ENCODE measurements at places on chromosomes 5 and 9.

DNA sequence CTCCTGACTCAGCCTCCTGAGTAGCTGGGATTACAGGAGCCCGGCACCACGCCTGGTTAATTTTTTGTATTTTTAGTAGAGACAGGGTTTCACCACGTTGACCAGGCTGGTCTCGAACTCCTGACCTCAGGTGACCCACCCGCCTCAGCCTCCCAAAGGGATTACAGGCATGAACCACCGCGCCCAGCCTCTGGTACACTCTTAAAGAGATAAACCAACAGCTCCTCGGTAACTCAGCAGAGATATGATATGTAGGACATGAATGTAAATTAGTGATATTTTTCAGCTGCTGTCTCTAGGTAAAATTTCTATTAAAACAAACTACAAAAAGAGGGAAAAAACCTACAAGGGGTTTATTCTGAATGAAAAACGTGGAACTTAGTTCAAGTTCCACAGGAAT is 42.8 kb upstream of the HK3 start:
- no peak for DNase-seq

- no peak for DNase-seq
Measured at GRCh38 chr9:83977196-83977595, 2.8 kb downstream of the HNRNPK start.

- no peak for DNase-seq
Measured at GRCh38 chr5:96317945-96318344, 115.1 kb downstream of the PCSK1 start.

GRCh38 chr9:89619019-89619418 is 14.2 kb downstream of the GADD45G start:
- DNase-seq = no peak

- no peak for DNase-seq
Measured at GRCh38 chr5:55456216-55456895, 78.4 kb downstream of the PLPP1 start.

- DNase-seq = no peak
Measured at GRCh38 chr5:5828619-5829018, 406.1 kb downstream of the ICE1 start.

DNA sequence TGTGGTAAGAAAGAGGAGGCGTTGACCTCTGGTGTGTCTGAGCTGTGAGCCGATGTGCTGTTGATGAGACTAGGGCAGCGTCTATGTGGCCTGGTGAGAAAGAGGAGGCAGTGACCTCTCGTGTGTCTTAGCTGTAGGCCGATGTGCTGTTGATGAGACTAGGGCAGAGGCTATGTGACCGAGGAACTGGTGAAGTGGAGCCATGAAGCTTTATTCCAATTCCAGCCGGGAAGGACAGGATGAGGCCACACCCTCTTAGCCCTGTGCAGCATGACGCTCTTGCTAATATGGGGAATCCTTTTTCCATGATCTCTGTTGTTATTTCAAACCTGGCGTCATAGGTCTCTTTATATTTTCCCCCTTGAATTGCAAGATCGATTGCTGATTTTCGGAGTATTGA is 172.4 kb downstream of the GOLPH3 start:
- no peak for DNase-seq

GRCh38 chr9:95343725-95344287 is 26.3 kb upstream of the FANCC start:
- DNase-seq = no peak

- DNase-seq = no peak
Measured at GRCh38 chr5:122426301-122426700, 114.3 kb downstream of the SNCAIP start.

GRCh38 chr5:78830528-78831046 is 154.5 kb downstream of the ARSB start:
- DNase-seq = no peak

- DNase-seq = no peak
Measured at GRCh38 chr5:65262649-65263059, 219.1 kb downstream of the ADAMTS6 start.

DNA sequence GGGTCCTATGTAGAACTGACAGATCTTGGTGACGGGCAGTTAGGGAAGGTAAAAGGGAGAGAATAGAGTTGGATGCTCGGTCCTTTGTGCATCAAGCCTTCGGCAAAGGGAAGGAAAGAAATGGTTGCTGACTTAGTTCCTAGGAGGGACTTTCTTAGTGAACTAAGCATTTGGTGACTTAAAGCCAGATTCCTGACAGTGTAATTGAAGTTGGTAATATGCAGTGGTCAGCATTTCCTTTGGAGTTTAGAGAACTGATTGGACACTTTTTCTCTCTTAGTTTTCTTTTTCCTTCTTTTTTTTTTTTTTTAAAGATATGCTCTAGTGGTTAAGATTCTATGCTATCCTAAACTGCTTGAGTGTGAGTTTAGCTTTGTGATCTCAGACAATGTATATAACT is 2.3 kb downstream of the CLTA start:
- no peak for DNase-seq

- no peak for DNase-seq
Measured at GRCh38 chr5:57681942-57682341, 199.3 kb upstream of the ACTBL2 start.

GRCh38 chr5:78339617-78340436 is 20.6 kb upstream of the SCAMP1 start:
- DNase-seq = no peak

DNA sequence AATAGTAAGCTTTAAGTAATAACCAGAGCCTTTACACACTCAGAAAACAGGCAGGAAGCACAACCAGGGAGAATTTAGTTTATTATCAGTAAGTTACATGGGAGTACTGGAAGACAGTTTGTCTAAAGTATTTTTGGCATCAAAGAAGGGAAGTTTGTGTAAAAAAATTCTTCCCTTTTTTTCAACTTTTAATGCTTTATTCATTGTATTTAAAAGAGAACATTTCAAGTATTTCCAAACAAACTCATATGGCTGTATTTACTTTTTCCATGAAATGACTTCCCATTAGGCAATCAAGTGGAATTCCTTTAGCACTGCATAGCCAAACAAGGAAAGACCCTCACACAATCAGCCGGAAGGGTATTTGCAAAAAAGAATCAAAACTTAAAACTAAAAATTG is 26.7 kb downstream of the RNF145 start:
- no peak for DNase-seq

DNA sequence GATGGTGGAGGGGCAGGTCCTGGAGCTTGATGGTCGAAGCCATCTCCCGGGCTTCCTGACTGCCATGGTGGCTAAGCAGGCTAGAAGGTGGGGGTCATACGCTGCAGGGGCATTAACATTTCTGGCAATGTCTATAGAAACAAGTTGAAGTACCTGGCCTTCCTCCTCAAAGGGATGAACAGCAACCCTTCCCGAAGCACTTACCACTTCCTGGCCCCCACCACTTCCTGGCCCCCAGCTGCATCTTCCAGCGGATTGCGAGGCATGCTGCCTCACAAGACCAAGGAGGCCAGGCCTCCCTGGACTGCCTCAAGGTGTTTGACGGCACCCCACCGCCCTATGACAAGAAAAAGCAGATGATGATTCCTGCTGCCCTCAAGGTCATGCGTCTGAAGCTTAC is 97.0 kb upstream of the MOCS2 start:
- DNase-seq = no peak

DNA sequence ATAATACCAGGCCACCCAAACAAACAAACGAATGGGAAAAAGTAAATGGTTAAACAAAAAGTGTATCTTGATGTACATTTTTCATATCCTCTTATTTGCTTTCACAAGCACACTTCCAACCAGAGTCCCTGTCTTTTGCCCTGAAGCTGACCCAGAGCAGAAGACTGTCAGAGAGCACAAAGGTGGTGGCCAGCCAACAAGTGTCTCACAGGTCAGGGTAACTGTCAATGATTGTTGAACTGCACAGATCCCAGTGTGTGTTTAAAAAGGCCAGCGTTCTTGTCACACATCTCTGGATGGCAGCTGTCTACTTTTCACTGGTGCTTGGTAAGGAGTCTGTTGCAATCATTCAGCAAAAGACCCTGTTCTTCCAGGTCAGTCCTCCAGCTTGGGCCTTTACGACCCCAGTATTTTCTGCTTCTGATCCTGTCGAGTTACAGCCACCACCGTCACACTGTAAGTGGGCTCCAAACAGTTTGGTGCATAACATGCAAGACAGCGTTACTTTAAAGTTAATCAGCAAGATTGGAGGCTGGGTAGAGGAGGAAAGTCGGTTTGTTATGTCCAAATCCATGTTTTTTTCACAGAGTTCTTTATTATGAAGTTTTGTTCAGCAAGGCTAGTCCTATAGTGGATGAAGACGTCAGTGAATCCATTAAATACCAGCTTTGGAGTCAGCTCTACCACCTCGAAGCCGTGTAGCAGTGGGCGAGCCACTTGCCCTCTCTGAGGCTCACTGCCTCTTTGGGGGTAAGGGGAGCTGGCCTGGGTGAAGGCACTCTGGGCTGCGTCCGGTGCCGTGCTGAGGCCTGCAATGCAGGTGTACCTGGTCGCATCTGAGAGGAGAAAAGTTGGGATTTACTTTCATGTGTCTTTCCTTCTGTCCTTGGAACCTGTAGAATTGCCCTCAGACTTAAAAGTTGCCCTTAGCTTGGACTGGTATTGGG is 265.7 kb downstream of the AOPEP start:
- no peak for DNase-seq

- no peak for DNase-seq
Measured at GRCh38 chr5:56350597-56351170, 117.6 kb upstream of the ANKRD55 start.

DNA sequence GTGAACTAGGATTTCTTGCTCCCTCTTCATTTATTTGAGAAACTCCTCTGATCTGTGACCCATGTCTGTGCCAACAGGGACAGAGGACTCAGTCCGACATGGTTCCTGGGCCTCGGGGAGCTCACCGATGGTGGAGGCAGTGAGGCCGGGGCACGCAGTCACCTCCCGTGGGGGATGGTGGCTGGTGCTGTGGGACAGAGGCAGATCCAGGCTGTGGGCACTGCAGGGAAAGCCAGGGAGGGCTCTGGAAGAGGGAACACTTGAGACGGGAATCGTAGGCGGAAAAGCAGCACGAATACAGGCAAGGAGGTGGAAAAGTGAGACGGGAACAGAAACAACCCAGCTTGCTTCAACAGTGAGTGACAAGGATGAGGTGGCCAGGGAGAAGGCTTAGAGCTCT is 127.8 kb downstream of the GABBR2 start:
- DNase-seq = no peak

DNA sequence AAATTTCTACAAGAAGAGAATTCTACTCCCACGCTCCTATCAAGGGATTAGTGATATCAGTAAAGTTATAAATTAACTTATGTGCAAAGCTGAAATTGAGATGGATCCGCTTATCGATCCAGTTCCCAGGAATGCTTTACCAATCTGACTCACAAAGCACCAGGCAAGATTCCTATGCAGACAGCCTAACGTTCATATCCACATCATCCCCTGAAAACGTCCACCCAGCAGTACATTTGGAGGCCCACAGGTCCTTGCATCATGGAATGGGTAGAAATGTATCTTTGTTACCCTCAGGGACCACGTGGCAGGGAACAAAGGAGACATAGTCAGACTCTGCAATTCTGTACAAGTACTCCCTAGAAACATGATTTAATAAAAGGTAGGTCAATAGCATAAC is 147.4 kb downstream of the ESM1 start:
- DNase-seq = no peak

- DNase-seq = no peak
Measured at GRCh38 chr5:125424402-125425141, 678.1 kb upstream of the ZNF608 start.

GRCh38 chr9:98360176-98360708 is 104.8 kb upstream of the TBC1D2 start:
- DNase-seq = no peak

DNA sequence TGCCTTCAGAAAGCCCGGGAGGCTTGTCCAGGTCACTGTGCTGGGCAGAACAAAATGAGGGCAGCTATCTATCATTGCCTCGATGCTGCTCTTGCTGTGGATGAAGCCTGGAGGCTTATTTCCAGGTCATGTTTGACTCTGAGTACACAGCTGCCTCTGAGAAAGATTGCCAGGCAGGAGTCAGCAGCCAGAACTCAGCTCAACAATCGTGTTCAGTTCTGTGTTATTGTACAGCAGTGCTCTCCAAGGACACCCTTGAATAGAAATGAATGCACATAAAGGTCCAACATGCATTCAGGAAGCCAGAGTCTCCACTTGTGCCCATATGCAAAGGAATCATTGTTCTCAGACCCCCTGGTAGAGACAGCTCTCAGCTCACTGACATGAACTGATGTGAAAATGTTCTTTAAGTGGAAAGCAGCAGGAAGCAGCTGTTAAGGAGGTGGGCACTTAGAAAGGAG is 61.7 kb upstream of the ZFR start:
- DNase-seq = no peak

- DNase-seq = no peak
Measured at GRCh38 chr5:89900346-89900745, 509.2 kb downstream of the CETN3 start.

DNA sequence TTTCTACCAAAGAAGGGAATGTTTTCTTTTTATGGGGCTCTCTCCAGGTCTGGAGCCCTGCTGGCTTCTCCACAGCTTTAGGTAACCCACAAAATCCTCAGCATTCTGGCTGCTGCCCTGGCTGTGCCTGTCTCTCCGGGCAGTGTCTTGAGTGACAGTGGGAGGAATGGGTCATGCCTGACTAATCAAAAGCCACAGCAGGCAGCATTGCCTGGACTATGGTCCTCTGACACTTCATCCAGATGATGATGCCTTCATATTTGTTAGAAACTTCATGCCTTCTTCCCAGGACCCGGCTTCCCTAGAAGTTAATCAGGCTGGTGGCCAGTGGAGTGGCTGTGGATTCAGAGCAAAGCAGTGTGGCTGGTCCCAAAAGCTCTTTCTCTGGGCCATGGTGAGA is 32.2 kb upstream of the TGFBI start:
- DNase-seq = no peak

- DNase-seq = no peak
Measured at GRCh38 chr9:19154135-19154612, 26.9 kb upstream of the PLIN2 start.

Measured in stimulated activated naive CD8-positive, alpha-beta T cell treated with anti-CD3 and anti-CD28 coated beads, Interleukin-15, amount 100 ng/mL, for 72 hours (primary cell).